ENCODE measurements at places on chromosomes 1 and 21.

DNA sequence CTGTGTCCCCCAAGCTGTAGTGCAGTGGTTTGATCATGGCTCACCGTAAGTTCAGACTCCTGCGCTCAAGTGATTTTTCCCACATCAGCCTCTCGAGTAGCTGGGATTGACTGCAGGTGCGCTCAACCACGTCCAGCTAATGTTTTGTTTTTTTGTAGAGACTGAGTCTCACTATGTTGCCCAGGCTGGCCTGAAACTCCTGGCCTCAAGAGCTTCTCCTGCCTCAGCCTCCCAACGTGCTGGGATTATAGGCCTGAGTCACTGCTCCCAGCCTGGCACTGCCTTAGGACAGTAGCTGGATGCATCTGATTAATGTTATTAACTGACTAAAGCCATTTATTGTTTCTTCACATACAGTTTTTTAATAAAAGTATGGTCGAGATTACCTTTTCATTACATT is 40.2 kb downstream of the RNF11 start:
- no peak for ATAC-seq

DNA sequence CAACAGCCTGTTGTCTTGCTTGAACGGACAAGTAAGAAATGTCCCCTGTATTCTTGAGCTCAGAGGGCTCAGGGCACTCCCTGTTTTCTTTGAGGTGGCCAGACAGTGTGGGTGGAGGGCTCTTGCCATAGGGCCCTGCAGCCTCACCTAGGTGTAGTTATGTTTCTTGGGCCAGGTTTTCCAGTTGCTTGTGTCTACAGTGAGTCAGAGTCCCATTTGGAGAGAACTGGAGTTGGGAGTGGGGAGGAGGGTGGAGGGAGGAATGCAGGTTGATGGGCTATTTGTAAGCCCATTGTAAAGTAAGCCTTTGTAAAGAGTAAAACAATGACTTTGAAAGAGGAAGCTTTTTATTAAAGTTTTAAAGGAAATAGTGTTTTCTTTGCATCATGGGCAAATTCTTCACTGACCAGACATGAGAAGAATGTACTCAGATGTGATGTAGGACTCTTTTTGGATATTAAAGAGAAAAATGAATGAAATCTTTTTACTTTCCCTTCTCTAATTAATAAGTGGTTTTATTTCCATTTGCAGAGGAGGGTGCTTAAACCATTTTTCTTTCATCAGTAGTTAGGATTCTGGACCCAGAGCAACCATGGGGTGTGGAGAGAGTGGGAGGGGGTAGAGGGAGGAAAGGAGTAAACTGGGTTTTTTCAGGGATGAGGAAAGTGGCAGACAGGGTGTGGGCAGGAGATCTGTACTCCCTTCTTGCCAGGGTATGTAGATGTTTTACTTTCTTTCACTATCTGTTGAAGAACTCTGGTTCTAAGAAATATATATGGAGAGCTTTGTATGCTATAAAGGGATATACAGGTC is 45.1 kb upstream of the MACF1 start:
- ATAC-seq, result peak; percentile 53

DNA sequence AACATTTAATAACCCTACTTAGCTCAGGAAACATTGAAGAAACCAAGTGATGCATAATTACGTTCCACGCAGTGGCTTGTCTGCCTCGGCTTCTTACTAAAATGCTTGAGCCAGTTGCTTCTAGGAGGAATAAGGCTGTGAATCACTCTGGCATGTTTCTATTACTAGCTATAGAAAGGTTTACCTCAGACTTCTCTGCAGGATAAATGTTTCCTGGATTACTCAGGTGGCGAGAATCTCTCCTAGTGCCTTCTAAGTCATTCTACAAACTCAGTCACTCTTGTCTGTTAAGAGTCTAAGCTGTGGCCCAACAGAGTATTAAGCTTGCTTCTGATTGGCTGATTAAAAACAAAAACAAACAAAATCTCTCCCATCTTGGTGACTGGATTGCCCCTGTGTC is 92.0 kb upstream of the RALGPS2 start:
- peak; percentile 72 for ATAC-seq

- ATAC-seq, result no peak
These were observed 33.1 kb upstream of the LMX1A start for GRCh38 chr1:165389609-165390008.

GRCh38 chr1:147497826-147498225 is 43.5 kb upstream of the BCL9 start:
- ATAC-seq, result no peak

DNA sequence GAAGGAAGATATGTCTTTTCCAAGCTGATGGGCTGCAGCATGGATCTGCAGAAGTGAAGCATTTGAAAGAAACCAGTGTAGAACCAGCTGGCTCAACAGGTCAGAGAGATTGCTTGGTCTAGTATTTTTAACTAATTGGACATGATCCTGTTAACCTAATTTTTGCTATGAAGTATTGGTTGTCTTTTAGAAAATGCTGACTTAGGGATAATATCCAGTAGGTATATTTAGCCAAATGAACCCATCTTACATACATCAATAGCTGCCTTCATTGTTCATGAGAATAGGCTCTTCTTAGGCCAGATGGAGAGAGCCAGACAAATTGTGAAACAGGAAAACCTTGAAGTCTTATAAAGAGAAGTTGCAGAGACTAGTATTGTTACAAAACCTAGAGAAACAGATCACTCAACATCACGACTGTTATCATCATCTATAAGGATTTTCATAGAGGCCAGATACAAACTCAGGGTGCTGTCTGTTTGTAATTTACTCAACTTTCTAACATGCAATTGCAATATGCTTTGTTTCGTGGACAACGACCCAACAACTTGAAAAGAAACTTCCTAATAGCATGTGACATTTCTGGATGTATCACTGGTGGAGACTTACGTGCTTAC is 148.2 kb downstream of the DISC1 start:
- no peak for ATAC-seq

GRCh38 chr1:202616355-202616915 is 93.8 kb downstream of the SYT2 start:
- no peak for ATAC-seq

- peak; percentile 74 for ATAC-seq
These were observed 770 bp downstream of the NTNG1 start for GRCh38 chr1:107141491-107142126.

DNA sequence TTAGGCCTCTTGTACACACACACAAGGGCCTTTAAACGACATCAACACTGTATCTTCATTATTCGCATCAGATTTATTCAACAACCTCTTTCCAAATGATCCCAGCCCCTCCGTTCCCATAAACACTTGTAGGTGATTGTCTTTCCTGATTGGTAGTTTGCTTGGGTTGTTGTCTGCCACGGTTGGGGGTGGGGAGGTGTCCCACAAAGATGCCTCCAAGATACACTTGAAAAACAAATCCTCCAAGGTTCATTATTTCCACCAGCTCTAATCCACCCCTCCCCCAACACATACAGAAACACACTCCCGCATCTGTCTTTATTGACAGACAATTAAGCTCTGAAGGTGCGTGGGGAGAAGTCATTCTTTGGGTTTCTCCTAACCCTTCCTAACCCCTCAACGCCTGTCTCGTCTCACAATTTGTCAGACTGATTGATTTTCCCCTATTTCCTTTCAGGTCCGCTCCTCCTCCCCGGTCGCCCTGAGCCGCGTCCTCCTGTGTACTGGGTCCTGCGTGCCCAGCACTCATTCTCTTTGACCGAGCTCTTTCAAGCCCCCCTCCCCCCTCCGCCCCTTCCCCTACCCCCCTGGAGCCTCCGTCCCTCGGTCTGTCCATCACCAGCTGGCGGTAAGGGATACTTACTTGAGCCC is 1.4 kb downstream of the WDR26 start:
- ATAC-seq, result peak; percentile 1

DNA sequence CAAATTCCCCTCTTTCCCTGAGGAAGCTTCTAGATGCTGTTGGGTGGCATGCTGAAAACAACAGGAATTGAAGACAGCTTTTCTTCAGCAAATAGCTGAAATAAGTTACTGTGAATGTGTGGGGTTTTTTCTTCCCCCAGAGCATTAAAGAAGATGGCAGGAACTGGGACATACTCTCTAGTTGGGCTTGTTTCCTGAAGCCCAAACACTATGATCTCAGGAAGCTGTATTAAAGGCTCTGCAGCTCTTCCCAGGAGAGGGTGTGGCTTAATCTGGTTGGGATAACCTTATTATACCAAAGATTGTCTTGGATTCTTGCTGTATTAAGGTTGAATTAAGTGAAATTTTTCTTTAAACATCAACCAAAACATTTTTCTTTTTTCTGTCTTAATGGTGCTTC is 64.9 kb upstream of the LMO4 start:
- no peak for ATAC-seq

DNA sequence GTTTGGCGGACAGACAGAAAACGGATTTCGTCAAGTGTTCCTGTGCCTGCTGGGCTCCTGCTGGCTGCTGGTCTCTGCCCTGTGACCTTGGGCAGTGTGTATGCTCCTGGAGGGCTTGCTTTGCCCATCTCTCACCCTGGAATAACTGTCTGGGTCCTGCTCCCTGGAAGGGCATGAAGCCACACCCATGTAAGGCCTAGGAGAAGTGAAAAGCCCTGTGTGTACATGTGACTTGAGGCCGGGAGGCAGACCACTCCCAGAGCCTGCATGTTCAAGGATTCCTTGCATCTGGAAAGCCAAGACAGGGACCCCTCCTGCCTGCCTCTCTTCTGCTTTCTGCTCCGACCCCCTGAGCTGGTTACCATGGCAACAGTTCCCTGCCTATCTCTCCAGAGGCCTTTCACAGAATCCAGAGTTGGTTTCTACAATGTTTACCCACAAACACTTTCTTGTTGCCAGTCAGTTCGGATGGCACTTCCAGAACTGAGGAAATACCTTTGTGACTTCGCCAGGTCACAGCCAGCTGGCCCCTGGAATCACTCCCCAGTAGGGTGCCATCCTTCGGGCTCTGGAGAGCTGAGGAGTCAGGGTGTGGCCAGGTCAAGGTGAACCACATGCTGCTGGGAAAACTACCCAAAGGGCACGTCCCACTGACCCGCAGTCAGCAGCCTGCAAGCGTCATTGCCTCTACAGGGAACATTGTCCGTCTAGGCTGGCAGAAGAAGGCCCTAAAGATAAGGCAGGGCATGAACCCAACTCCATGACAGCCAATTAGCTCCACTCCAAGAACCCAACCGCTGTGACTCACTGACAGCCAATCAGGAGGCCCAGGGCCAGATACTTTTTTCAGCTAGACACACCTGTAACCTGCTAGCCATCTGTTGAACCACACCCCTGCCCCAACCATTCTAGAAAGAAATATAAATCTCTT is 14.7 kb upstream of the GPR37L1 start:
- ATAC-seq, result no peak

DNA sequence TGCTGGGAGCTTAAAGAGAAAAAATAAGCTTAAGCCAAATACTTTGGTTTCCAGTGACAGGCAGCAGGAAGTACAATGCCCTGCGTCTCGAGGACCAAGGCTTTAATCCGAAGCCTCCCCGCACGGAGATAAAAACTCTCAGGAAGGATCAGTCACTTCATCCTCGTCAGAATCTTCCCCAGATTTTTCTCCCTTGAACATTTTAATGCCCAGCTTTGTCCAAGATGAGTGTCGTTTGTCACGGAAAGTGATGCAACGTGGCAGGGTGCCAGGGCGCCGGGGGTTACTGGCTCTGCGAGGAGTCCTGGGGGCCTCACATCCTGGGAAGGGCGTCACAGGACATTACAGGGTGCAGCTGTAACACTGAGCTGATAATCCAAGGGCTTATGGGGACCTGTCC is 25.2 kb upstream of the PCBP3 start:
- ATAC-seq, result no peak

GRCh38 chr1:53577761-53578100 is 118.5 kb downstream of the DMRTB1 start:
- ATAC-seq, result no peak

DNA sequence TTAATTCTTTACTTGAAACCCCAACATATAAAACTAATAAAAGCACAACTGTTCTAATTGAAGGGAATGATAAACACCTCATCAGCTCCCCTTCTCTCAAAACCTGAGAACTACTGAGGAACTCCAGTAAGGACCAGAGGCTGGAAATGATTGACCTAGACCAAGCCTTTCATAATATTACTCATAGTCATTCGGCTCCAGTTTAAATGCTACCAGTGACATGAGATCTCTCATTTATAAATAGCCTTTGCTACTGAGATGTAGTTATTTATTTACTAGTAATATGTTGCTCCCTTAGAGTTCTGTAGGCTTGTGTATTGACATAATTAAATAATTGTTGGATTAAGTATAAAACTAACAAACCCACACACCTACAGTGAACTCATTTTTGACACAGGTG is 209.8 kb upstream of the PRMT6 start:
- no peak for ATAC-seq

GRCh38 chr1:22111620-22112019 is 31.3 kb downstream of the WNT4 start:
- ATAC-seq, result peak; percentile 75

- ATAC-seq, result no peak
These were observed 70.8 kb downstream of the TMEM200B start for GRCh38 chr1:29052941-29053340.

DNA sequence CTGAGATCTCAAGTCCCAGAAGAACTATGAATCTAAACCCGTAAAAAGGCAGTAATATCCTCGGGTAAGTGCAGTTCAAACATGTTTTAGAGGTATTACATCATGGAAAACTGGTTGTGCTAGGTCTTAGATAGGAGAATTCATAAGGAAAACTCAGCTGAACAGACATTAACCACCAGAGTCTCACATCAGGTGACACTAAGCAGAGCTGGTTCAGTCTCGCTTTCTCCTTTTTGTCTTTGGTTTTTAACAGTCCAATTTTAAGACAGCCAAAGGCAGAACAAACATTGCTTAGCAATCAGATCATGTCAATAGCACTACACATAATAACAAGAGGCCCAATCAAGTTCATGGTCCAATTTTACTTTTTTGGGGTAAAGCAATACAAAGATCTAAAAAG is 63.1 kb upstream of the MUTYH start:
- no peak for ATAC-seq

GRCh38 chr1:231971397-231972110 is 345.0 kb downstream of the DISC1 start:
- ATAC-seq, result no peak

DNA sequence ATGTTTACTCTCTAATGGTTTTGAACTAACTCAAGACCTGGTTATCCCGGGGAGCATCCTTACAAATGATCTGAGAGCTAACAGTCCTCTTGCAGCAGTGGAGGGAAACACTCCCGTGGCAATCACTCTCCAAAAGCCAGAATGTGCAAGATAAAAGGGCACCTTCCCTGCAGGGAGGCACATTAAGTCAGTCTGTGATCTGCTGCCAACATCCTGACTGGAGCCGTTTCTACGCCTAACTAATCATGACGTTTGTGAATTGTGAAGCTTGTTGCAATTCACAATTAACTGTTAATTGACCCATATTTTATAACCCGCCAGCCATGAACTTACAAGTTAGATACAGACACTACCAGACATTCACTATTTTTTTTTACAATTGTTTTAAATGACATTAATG is 52.1 kb upstream of the LGALS8 start:
- ATAC-seq, result no peak

DNA sequence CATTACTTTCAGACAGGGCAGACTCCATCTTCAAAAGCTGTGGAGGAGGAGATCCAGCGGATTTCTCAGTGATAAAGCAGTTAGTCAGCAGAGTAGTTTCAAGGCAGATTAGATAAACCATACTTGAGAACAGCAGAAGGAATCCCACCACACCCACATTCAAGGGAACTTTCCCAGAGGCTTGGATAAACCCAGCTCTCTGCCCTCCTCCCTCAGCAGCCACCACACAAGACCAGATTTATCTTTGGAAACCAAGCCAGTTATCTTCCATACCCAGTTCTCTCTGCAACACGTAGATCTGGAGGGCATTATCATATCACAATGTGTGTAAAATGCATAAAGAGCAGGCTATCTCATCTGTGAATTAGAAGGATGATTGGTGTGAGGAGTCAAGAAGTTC is 40.2 kb downstream of the GFI1 start:
- ATAC-seq, result peak; percentile 52

All from SK-N-SH treated with all-trans-retinoic acid at 6 μM for 48 hours (cell line).